ENCODE measurements at places on chromosomes 5 and 9.

DNA sequence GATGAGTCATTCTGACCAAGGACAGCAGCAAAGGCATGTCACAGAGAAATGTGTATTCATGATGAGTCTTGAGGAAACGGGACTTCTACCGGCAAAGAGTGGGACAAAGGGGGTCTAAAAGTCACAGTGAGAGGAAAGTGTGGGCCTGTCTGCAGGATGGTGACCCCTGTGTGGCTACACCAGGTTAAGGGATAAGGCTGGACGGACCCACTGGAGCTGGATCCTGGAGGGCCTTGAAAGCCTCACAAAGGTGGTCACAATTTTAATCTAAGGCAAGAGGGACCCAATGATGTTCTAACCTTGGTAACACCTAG lies 176.5 kb downstream of the CDK5RAP2 start:
- DNase-seq, result peak; percentile 75

GRCh38 chr5:134133995-134134541 lies 19.6 kb downstream of the TCF7 start:
- no peak for DNase-seq

DNA sequence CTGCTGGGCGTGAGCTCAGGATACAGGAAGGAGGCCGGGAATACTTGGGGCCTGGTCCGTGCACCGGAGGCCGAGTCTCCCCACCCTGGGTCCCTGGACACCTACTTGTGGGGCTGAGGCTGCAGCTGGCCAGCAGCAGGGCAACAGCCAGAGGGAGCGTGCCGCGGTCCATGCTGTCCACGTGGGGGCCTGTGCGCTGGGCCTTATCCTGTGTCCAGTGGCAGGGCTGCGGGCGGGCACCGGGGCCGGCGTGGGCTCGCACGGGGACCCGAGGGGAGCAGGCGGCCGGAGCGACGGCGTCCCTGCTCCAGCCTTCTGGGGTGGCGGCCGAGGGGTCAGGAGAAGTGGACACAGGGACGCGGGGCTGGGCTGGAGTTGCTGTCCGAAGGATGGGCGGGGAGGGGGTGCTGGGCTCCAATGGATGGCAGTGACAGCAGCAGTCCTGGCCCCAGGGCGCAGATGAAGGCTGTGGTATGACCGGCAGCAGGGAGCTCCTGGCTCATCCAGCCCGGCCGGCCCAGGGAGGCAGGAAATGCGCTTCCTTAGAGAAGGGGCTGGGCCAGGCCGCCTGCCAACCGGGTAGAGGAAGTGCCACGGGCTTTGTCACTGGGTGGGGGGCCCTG lies at the start of gene ENG:
Gene ENG (minus strand): TSS at position 475 of the 623 bp plus-strand sequence. CDS start 303 bp downstream, at position 172.
- DNase-seq, result peak; percentile 64

- DNase-seq, result no peak
These were observed 751.6 kb downstream of the TLR4 start for GRCh38 chr9:118455788-118456187.

DNA sequence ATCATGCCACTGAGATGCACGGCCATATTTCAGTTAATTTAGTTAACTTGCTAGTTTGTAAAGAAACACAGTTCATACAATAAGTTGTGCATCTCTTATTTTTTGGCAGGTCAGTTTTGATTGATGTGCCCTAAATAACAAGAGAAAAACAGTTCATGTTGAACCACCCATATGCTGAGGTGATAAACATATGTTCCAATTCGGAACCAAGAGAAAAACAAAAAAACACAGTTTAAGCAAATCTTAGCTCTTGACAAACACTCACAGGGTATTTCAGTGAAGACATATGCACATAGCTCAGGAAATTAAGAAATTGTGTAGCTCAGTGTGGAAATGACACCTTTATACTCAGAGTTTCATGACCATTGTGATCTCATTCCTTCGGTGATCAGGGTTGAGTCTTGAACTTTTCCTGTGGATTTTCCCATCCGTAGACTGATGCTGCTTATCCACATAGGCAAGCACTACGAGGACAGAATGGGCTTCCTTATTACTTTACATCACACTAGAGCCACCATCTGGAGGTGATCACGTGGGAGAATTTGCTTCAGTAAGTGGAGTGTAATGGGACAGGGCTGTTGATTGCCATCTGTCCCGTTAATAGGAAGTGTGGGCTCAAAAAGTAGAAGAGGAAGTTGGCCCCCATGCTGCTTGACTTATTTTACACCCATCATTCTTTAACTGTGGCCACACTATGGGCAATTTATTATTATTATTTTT lies 773.0 kb downstream of the MTRR start:
- DNase-seq, result no peak

DNA sequence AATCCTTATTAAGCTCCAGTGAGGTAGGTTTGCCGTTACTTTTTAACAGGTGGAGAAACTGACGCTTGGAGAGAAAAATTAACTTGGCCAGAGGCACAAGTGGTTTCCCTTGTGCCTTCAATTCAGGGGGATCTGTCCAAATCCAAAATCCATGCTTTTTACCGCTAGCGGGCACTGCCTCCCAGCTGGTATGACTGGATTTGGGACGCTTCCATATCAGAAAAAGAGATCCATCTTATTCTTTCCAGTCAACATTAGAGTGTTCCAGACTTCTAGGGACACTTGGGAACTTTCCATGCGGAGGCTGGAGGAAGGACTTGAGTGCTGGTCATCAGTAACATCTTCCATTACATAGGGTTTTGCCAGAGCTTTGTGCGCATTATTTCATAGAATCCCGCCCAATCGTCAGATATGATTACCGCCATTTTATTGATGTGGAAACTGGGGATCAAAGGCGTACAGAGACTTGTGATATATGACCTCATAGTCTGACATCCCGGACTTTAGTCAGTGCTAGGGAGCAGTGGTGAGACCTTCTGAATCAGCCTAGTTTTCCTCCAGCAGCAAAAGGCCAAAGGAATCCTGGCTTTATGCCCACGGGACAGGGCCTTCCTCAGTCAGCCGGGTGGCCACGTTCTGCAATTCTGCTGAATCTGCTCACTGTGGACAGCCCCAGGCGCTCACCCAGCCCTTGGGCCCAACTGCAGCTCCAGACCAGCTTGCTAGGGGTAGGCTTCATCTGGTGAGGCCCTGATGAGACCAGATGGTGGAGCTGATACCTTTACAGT lies 1.1 kb upstream of the GNPDA1 start:
- no peak for DNase-seq

GRCh38 chr5:157167214-157167621 lies 1.2 kb upstream of the GARIN3 start:
- DNase-seq, result no peak

- DNase-seq, result no peak
These were observed 5.1 kb downstream of the SEMA5A start for GRCh38 chr5:9540791-9541190.

DNA sequence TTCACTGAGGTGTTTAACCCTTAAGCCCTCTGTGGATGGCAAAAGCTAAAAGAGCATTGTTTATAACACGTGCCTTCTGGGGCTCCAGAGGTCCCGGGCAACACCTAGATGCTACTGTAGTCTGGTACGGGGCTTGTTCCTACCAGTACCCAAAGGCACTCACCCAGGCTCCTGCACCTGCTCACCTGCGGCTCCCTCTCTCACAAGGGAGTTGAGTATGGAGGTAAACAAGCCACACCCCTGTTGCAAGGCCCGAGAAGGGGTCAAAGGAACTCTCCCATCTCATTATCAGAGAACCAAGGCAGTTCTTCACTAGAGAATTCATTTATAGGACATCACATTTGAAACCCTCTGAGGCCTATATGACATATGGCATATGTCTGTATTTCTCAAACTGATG lies 53.4 kb upstream of the IL6ST start:
- DNase-seq, result no peak

DNA sequence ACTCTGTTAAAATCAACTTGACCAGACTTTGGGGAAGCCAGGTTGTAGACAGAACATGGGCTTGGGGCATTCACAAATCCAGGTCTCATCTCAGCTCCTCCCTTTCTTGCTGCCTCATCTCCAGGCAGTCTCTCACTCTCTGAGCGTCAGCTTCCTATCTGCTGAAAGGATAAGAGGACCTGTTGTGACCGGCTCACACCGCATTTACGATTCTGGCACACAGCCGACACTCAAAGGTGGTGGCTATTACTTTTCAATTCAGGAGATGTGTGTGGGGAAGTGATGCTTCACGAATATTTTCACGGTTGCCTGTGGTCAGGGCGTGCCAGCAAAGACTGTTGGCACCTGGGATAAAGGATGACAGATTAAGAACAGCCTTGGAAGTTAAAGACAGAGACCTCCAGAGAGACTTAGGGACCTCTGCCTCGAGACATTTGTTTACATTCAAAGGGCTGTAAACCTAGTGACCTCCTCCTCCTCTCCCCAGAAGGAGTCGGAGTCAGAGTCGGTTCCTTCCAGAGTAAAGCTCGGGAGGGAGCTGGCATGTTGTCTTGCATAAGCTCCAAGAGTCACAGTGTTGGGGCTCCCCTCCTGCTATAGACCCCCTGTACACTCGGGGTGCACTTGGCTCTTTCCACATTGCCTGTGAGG lies 83.2 kb downstream of the AK8 start:
- DNase-seq, result peak; percentile 56

- peak; percentile 31 for DNase-seq
These were observed 173.9 kb upstream of the TNC start for GRCh38 chr9:115291841-115292240.

- DNase-seq, result no peak
These were observed 68.7 kb upstream of the HAND1 start for GRCh38 chr5:154546719-154547118.

- peak; percentile 99 for DNase-seq
These were observed 5.3 kb downstream of the ANKS6 start for GRCh38 chr9:98790842-98791607.

DNA sequence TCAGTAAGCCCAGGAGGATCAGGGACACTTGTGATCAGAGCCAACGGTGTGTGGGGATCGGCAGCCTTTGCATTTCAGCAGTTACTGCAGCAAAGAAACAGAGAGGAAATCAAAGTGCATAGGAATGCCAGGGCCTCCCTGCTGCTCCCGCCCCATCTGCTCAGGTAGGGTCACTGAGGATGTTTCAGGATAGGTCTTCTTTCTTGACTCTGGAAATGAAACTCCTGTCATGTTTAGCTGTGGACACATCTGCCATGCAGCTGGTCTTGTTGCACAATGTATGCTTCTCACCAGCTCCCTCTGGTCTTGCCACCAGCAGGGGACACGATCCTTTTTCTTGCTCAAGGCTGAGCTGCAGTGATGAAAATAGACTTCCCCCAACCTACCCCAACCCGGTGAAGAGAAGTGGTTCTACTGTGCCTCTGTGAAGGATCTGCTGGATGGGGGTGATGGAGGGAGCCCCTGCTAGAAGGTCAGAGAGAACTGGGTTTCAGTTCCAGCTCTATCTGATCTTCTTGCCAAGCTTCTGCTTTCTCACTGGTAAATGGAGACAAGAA lies 185.2 kb upstream of the KLF4 start:
- no peak for DNase-seq

DNA sequence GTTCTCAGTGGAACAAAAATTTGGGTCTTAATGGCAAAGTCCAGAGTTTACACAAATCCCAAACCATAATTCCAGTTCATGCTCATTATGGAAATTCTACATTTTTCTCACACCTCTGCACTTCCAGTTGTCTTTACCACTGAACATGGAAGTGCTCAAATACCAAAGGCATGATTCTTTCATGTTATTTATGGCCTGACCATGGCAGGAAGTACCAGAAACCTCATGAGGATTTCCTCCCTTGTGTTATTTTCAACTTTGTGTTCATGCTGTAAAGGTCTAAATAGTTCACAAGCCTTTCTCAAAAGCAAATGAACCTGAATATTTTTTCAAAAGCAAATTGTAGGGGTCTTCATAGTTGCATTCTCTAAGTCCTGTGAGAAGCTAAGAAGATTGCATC lies 82.0 kb upstream of the ITGA1 start:
- no peak for DNase-seq

- DNase-seq, result no peak
These were observed 776.1 kb upstream of the COX7C start for GRCh38 chr5:85841653-85842052.

GRCh38 chr5:72817671-72818266 lies 1.3 kb downstream of the TNPO1 start:
- DNase-seq, result peak; percentile 21

GRCh38 chr9:23926368-23926767 lies 100.3 kb upstream of the ELAVL2 start:
- DNase-seq, result no peak

GRCh38 chr5:131318455-131318854 lies 54.6 kb downstream of the CDC42SE2 start:
- no peak for DNase-seq

- no peak for DNase-seq
These were observed 4.8 kb upstream of the GPR150 start for GRCh38 chr5:95615164-95615467.

DNA sequence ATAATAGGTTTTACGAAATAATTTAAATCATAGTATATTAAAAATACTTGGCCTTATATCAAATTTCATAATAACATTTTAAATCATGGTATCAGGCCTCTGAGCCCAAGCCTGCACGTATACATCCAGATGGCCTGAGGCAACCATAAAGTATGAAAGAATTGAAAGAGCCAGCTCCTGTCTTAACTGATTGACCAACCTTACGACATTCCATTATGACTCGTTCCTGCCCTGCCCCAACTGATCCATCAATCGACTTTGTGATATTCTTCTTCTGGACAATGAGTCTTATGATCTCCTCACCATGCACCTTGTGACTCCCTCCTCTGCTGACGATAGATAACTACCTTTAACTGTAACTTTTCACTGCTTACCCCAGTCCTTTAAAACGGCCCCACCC lies 545.0 kb downstream of the MTRR start:
- no peak for DNase-seq

- peak; percentile 61 for DNase-seq
These were observed 9.3 kb downstream of the SLC25A48 start for GRCh38 chr5:135843571-135844337.

DNA sequence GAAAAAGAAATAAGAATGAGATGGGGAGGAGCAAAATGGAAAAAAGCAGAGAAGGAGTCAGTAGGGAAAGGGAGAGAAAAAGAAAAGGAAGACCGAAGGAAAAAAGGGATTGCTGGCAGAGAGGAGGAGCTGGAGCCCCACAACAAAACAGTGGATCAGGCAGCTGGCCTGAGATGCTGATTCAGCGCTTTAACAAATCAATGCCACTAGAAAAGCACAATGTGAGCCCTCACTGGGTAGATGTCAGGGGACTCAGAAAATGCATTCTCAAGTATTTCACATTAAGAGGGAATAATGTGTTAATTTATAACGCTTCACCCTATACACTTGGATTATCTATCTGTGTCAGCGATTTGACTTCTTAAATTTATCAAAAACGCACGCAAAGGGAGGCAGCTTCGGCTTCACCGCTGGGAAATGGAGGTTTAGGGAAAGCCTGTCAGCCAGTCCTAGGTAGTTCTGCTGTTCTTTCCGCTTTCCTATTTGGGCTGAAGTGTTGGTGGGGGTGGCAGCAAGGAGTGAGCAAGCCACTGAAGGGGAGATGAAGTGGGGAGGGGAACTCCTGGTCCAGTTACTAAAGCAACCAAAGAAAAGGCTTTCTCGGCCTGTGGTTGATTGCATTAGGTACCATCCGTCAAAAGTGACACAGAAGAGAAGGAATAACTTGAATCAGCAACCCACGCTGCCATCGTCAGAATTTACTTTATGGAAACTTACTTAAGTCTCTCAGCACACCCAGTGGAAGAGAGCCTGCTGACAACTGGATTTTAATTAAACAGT lies 161.6 kb downstream of the BNC2 start:
- DNase-seq, result no peak

GRCh38 chr9:104779334-104779733 lies 15.4 kb downstream of the NIPSNAP3B start:
- no peak for DNase-seq

Measured in RWPE1 (cell line).